ENCODE measurements at places on chromosomes 1 and 21.

GRCh38 chr1:230465691-230466090 lies 39.6 kb upstream of the PGBD5 start:
- no peak for DNase-seq
- H3K36me3 ChIP-seq = no peaks in the 10 kb centered on the region
- no peak overlapping the region for H3K27ac ChIP-seq
- H3K27me3 ChIP-seq = no peaks in the 10 kb centered on the region

DNA sequence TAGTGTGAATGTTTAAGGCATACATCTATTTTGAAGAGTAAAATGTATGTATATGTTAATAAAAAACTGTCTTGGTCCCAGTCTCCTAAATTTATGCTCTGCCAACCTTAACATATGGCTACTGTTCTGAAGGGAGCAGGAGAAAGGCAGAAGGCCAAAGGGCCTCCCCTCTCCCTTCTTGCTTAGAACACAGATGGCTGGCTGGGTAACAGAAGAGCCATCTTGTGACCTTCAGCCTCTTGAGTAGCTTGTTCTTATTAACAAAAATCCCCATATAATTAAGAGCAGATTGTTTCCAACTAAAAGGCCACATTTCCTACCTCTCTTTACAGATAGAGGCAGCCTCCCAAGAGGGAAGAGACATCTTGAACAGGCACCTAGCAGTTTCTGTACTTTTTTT lies 36.1 kb downstream of the EPB41 start:
- H3K27me3 ChIP-seq = no peaks in the 10 kb centered on the region
- no peak overlapping the region for H3K4me3 ChIP-seq
- DNase-seq = no peak
- H3K36me3 ChIP-seq = no peaks in the 10 kb centered on the region
- H3K4me1 ChIP-seq = peaks cover 22% of the 10 kb centered on the region
- no peak overlapping the region for H3K27ac ChIP-seq

- no peak overlapping the region for H3K27ac ChIP-seq
- no peak for DNase-seq
- H3K4me3 ChIP-seq = no peak overlapping the region
- H3K27me3 ChIP-seq = peaks cover 34% of the 10 kb centered on the region
Observed at GRCh38 chr1:110135246-110135645, 15.0 kb upstream of the SLC6A17 start.

GRCh38 chr21:44790368-44790767 lies 11.3 kb downstream of the UBE2G2 start:
- no peak for DNase-seq
- no peaks in the 10 kb centered on the region for H3K27me3 ChIP-seq
- peaks cover 32% of the 10 kb centered on the region for H3K36me3 ChIP-seq
- no peak overlapping the region for H3K27ac ChIP-seq

- no peaks in the 10 kb centered on the region for H3K36me3 ChIP-seq
- H3K4me1 ChIP-seq = peaks cover 4% of the 10 kb centered on the region
Observed at GRCh38 chr1:234709473-234710228, 99.7 kb upstream of the IRF2BP2 start.

- H3K27ac ChIP-seq = no peak overlapping the region
- no peak for DNase-seq
- H3K4me3 ChIP-seq = no peak overlapping the region
- no peaks in the 10 kb centered on the region for H3K4me1 ChIP-seq
Observed at GRCh38 chr1:87728169-87728568, 399.5 kb downstream of the LMO4 start.

GRCh38 chr1:82317671-82318070 lies 516.9 kb downstream of the ADGRL2 start:
- no peak overlapping the region for H3K4me3 ChIP-seq
- no peaks in the 10 kb centered on the region for H3K36me3 ChIP-seq
- H3K27me3 ChIP-seq = no peaks in the 10 kb centered on the region
- no peak overlapping the region for H3K27ac ChIP-seq

DNA sequence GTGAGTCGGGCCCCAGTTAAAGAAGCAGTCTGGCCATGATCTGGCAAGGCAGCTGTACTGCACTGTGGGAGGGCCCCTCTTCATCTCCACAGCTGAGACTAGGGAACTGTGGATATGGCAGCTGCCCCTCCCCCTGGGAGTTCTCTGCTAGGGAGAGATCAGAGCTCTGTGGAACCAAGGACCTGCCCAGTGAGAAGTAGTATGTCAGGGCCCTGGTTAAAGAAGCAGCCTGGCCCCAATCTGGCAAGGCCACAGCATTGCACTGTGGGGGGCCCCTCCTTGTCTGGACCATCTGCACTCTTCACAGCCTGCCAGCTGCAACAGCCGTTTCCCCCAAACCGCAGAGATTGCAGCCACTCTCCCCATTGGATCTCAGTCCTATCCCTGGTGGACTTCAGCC lies 208.5 kb downstream of the DNAH14 start:
- no peaks in the 10 kb centered on the region for H3K4me1 ChIP-seq
- no peaks in the 10 kb centered on the region for H3K36me3 ChIP-seq
- no peak overlapping the region for H3K4me3 ChIP-seq
- DNase-seq = no peak
- H3K27me3 ChIP-seq = no peaks in the 10 kb centered on the region

- no peaks in the 10 kb centered on the region for H3K27me3 ChIP-seq
- H3K4me1 ChIP-seq = no peaks in the 10 kb centered on the region
- H3K36me3 ChIP-seq = no peaks in the 10 kb centered on the region
- H3K4me3 ChIP-seq = no peak overlapping the region
- no peak for DNase-seq
Observed at GRCh38 chr21:29168891-29169315, 38.5 kb downstream of the MAP3K7CL start.

- peak overlapping the region; percentile 79 for H3K4me3 ChIP-seq
- peaks cover 33% of the 10 kb centered on the region for H3K4me1 ChIP-seq
- H3K27me3 ChIP-seq = no peaks in the 10 kb centered on the region
- H3K27ac ChIP-seq = no peak overlapping the region
Observed at GRCh38 chr1:202807451-202807925, 733 bp downstream of the KDM5B start.

DNA sequence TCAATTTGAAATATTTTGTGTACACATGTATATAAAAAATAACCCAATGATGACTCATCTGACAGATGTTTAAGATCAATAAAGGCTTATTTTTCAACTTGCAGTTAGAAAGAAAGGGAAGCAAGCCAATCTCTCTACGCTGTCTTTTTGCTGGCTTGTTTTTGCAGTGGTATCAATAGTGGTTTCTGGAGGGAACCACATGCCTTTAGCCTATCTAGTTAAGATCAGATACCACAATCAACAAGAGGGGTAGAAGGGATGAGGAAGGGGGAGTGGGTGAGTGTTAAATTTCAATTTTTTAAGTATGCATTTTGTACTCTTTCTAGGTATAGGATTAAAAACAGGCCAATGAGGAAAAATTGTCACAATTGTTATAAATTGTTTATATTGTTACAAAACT lies 276.2 kb downstream of the KCNH1 start:
- H3K36me3 ChIP-seq = no peaks in the 10 kb centered on the region
- no peak overlapping the region for H3K4me3 ChIP-seq
- H3K4me1 ChIP-seq = no peaks in the 10 kb centered on the region
- DNase-seq = no peak
- H3K27me3 ChIP-seq = no peaks in the 10 kb centered on the region

DNA sequence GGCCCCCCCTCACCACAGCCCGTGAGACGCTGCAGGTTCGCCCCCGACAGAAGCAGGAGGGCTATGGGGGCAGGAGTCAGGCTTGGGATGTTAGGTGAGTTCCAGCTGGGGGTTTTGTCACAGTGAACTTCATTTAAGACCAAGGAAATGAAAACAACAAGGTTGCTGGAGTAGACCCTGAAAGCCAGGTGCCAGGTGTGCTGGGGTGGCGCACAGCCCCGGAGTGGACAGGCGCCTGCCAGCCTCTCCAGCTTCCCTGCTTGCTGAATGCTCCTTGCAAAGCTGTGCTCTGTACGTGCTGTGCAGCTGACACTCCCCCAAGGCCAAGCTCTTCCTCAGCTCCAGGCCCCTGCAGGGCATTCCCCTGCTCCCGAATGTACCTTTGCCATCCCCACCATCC lies 102.4 kb downstream of the PGBD5 start:
- no peaks in the 10 kb centered on the region for H3K36me3 ChIP-seq
- no peak overlapping the region for H3K27ac ChIP-seq
- no peak overlapping the region for H3K4me3 ChIP-seq
- H3K4me1 ChIP-seq = no peaks in the 10 kb centered on the region
- H3K27me3 ChIP-seq = peaks cover 2% of the 10 kb centered on the region

DNA sequence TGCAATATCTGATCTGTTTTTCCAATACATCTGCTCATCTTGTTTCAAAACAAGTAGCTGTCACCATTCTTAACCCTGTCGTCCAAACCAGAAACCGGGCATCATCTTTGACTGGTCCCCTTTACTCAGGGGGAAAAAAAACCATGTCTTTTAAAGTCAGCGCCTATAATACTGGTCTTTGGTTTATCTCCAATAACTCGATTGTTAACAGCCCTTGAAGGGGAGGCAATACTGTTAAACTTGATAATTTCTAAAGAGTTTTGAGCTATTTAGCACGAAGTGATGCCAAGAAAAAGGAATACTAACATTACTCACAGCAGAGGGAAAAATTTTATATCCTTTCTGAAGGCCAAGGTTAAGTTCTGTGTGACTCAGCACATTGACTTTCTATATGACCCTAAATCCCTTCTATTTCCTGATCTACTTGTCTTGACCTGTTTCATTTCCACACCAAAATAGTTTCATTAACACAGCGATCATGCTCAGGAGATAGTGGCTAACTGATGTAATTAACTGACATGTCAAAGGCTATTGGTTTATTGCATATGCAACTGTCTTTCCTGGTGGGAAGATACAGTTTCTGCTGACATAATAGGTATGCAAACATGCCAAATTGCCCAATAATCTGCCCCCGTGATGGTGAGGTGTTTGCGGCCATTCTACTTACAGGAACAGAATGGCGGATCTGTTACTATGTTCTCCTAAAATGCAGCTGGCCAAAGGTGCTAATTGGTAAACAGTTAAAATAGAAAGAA lies 59.1 kb downstream of the NFIA start:
- DNase-seq = no peak
- no peaks in the 10 kb centered on the region for H3K4me1 ChIP-seq
- H3K4me3 ChIP-seq = no peak overlapping the region
- H3K36me3 ChIP-seq = no peaks in the 10 kb centered on the region
- no peak overlapping the region for H3K27ac ChIP-seq
- H3K27me3 ChIP-seq = no peaks in the 10 kb centered on the region

- no peaks in the 10 kb centered on the region for H3K4me1 ChIP-seq
- H3K4me3 ChIP-seq = no peak overlapping the region
- H3K27ac ChIP-seq = no peak overlapping the region
- H3K36me3 ChIP-seq = no peaks in the 10 kb centered on the region
Observed at GRCh38 chr1:26094076-26094669, 17.5 kb upstream of the PDIK1L start.

DNA sequence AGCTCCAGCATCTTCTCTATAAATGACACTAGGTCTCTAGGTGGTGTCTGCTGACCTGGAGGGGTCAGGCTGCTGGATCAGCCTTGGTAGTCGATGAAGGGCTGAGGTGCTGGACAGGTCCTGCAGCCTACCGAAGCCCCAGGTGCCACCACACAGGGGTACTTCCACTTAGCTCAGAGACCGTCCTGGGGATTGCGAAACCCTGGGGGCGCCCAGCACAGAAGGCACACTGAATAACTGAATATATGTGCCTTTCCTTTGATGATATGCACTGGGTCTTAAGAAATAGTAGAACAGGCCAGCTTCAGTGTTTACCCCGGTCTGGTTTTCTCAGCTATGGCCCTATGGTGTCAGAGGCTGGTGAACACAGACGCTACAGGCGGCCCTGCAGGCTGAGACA lies 10.9 kb downstream of the UBE2J2 start:
- H3K27me3 ChIP-seq = no peaks in the 10 kb centered on the region
- H3K4me1 ChIP-seq = peaks cover 19% of the 10 kb centered on the region
- no peak for DNase-seq
- no peak overlapping the region for H3K4me3 ChIP-seq
- H3K36me3 ChIP-seq = peaks cover 59% of the 10 kb centered on the region
- no peak overlapping the region for H3K27ac ChIP-seq

- H3K4me3 ChIP-seq = no peak overlapping the region
- H3K4me1 ChIP-seq = peaks cover 26% of the 10 kb centered on the region
- H3K27ac ChIP-seq = no peak overlapping the region
- H3K36me3 ChIP-seq = peaks cover 13% of the 10 kb centered on the region
- H3K27me3 ChIP-seq = no peaks in the 10 kb centered on the region
- DNase-seq = no peak
Observed at GRCh38 chr1:43835082-43836021, 98.2 kb upstream of the ARTN start.

GRCh38 chr1:2382621-2383361 lies 8.6 kb downstream of the MORN1 start:
- H3K4me1 ChIP-seq = peaks cover 13% of the 10 kb centered on the region
- no peak overlapping the region for H3K4me3 ChIP-seq
- DNase-seq = no peak
- H3K36me3 ChIP-seq = no peaks in the 10 kb centered on the region

DNA sequence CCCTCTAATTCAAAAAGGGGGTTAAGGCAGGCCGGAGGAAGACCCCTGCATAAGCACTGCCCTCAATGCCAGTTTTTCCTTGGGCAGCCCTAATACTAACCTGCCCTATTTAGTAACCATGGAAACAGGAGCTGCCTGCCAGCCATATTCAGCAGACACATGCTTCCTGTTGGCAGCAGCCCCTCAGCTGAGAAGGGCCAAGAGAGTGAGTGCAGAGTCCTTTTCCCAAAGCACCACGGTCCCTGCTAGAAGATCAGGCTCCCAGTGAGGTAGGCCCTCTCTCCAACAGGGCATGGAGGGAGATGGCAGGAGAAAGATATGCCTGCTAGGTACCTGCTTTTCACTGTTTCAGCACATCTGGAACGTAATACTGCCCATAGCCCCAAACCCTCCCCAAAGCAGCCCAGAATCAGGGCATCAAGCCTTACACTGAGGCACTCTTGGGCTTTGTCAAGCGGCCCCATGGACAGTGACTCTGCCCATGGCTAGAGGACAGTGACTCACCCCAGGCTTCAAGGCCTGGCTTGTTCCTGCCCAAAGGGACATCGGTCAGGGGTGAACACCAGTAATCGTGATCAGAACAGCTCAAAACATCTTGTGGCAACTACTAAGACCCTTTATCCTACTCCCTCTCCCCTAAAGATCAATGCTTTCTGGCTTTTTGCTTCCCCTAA lies 64.5 kb downstream of the BCAR3 start:
- H3K4me3 ChIP-seq = no peak overlapping the region
- no peaks in the 10 kb centered on the region for H3K27me3 ChIP-seq
- H3K36me3 ChIP-seq = no peaks in the 10 kb centered on the region
- no peak for DNase-seq

- H3K27me3 ChIP-seq = no peaks in the 10 kb centered on the region
- peaks cover 17% of the 10 kb centered on the region for H3K4me1 ChIP-seq
Observed at GRCh38 chr1:24693827-24694379, 50.8 kb downstream of the SRRM1 start.

- no peak for DNase-seq
- H3K27ac ChIP-seq = no peak overlapping the region
- H3K4me3 ChIP-seq = no peak overlapping the region
- H3K4me1 ChIP-seq = peaks cover 13% of the 10 kb centered on the region
- H3K27me3 ChIP-seq = no peaks in the 10 kb centered on the region
- H3K36me3 ChIP-seq = no peaks in the 10 kb centered on the region
Observed at GRCh38 chr1:158154501-158154900, 26.2 kb upstream of the CD1D start.
